ENCODE measurements at places on chromosomes 5 and 9.

DNA sequence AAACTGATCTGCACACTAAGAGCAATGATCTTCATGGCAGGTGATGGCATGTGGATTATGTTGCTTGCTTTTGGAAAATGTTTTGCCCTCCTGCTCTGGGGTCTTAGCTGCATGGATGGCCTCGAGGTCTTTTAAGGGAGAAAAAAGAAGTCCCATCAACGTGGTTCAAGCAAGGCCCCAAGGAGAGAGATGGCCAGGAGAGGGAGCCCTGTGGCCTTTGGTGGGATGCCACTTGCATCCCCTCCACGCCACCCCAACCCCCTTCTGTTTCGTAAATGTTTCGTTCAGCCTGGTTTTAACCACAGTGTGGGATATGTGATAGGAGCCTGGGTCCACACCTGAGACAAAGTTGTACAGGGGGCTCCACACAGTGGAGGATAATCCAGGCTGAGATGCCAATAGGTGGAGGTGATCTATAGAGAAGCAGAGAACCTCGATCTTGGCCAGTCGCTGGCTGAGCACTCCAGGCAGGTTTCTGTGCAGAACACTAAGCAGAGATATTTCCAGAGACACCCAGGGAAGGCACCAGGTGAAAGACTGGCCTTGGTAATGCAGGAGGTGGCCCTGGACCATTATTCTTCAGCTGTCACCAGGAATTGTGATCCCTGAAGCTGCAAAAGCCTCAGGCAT lies 25.8 kb upstream of the FRRS1L start:
- DNase-seq = no peak

DNA sequence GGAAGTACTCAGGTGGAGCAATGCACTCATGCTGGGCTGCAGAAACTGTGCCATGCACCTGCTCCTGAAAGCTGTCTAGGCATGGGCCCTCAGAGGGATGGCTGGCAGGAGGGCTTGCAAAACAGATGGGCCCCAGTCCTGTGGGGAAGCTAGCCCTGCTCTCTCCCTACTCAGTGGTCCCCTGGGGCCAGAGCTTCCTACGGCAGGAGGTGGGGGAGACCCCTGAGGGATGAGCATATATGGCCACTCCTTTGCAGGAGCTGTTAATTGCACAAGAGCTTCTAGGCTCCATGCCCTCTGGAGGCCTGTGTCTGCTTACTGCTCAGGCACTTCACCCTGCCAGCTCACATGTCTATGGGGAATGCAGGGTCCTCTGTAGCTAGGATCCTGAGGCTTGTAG lies 545.3 kb upstream of the PTPRD start:
- DNase-seq = no peak

GRCh38 chr9:111853450-111853827 lies 43.2 kb upstream of the UGCG start:
- no peak for DNase-seq

DNA sequence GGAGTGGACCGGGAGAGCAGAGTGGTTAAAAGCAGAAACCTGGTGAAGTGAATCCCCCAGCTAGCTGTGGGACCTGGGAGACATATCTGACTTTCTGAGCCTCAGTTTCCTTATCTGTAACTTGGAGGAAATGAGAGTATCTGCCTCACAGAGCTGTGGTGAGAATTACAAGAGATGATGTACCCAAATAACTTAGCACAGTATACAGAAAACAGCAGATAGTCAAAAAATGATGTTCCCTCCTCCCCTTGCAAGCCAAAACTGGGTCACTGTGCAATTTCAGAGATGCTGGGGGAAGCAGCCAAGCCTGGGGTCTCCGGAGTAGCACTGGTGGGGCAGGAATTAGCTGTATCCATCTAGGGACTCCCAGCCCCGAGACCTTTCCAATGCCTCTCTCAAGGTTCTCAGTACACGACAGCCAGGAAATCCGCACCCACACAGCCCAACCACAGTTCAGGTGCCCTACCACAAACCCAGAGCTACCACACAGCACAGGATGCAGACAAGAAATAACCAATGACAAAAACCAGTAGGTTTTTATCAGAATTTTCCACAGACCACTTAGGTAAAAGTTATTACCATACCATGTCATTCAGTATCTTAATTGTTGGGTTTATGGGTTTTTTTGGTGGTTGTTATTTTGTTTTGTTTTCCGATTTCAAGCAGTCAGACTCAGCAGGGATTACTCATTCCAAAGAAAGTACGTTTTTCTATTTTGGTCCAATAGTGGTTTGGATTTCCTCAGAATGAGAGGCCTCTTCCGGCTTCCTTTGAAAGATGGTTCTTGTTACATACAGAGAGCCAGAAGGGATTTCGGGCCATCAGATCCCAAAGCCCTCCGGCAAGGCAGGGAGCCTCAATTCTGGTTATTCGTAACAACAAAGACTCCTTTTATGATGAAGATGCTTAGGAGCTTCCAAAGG lies 4.9 kb upstream of the HRH2 start:
- DNase-seq = no peak

- no peak for DNase-seq
Measured at GRCh38 chr5:119930490-119930889, 301.1 kb downstream of the FAM170A start.

DNA sequence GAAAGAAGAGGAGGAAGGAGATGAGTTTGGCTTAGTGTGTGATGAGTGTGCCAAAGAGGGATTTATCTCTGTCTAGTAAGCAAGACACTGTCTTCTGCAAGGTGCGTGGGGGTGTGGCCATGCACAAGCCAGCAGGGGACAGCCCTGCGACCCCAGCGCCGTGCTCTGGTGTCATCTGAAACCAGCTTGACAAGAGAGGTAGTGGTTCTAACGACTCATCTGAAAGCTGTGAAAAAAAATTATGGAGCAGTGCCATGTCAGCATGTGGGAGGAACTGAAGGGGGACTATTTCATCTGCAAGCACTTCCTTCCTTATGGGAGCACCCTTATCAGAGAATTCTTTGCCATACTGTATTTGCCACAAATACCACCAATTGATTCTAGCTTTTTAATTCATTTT lies 398.6 kb downstream of the PSAT1 start:
- no peak for DNase-seq

DNA sequence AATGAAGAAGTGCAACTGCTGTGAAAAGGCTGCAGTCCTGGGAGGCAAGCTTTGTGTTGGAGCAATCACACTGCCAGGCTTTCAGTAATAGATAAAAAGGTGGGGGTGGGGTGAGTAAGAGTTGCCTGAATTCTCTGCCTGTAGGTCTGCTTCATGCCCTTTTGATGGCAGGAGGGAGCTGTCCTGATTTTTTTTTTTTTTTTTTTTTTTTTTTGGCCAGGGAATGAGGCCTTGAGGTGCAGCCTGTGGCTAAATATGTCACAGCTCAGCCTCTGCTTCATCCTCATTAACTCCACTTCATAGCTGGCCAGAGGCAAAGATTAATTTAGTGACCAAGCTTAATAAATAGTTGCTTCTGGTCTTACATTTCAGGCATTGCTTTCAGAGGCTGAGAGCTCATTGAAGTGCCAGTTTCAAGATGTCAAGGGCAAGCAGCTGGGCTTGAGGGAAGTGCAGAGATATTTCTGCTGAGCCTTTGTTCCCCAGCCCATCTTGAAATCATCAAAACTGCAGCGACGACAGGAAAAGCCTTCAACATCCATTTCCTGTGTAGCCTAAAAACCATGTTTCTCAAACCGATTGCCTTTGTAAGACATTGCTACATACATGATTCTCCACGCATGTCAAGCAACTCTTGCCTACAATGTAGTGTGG lies 134.7 kb downstream of the MACIR start:
- DNase-seq = no peak

DNA sequence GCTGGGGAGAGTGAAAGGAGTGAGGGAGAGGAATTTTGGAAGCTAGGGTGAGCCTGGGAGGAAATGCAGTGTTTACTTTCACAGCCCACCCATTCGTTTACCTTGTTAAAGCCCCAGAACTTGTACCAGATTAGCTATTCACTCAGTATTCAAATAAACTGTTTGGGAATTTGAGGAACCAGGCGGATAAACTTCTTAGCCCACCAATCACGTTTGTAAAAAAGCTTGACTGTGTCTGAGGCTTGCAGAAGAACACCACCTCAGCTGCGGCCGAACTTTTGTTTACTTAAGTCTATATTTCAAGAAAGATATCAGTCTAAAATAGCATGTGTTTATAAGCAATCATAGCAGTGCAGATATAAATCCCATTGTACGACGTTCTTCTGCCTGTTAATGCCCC lies 5.2 kb upstream of the TLE1 start:
- DNase-seq = no peak

DNA sequence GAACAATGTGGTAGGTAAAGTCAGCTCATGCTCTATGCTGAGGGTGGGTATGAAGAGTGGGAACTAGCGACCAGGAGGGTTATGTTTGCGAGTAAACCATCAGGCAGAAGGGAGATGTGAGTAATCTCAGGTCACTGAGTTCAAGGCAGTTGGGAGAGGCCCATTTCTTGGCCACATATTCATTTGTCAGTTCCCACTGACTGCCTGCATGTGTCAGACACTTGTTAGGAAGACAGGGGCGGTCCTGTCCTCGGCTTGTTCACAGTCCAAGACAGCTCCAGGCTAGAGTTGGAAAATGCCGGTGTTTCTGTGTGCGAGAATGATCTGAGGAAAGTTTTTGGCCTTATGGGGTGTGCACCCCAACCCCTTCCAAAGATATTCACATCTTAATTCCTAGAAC lies 48.6 kb upstream of the GDNF start:
- no peak for DNase-seq

DNA sequence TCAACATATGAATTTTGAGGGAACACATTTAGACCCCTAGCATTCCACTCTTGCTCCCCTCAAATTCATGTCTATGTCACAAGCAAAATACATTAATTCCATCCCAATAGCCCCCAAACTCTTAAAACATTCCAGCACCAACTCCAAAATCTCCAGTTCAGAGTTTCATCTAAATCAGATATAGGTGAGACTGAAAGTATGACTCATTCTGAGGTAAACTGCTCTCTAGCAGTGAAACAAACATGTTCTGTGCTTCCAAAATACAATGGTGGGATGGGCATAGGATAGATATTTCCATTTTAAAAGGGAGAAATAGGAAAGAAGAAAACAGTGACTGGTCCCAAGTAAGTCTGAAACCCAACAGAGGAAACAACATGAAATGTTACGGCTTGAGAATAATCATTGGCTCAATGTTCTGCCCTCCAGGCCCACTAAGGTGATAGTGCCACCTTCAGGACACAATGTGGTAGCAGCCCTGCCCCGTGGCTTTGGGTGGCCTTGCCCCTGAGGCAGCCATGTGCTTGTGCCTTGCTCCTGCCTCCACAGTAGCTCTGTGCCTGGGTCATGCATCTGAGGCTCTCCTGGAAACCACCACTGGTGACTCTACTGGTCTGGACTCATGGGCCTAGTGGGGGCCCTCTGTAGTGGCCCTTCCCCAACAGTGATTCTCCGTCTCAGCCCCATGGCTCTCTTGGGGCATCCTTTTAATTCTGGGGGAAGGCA lies 36.4 kb upstream of the IPPK start:
- no peak for DNase-seq

- DNase-seq = no peak
Measured at GRCh38 chr9:94881454-94881853, 155.0 kb downstream of the AOPEP start.

DNA sequence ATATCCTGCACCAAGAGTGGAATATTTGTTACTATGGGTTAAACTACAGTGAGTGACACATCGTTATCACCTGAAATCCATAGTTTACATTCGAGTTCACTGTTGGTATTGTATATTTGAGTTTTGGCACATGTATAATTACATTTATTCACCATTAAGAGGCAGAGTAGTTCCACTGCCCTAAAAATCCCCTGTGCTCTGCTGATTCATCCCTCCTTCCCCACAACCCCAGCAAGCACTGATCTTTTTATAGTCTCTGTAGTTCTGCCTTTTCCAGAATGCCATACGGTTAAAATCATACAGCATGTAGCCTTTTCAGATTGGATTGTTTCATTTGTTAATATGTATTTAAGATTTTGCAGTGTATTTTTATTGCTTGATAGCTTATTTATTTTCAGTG lies 495.2 kb downstream of the DIRAS2 start:
- no peak for DNase-seq

DNA sequence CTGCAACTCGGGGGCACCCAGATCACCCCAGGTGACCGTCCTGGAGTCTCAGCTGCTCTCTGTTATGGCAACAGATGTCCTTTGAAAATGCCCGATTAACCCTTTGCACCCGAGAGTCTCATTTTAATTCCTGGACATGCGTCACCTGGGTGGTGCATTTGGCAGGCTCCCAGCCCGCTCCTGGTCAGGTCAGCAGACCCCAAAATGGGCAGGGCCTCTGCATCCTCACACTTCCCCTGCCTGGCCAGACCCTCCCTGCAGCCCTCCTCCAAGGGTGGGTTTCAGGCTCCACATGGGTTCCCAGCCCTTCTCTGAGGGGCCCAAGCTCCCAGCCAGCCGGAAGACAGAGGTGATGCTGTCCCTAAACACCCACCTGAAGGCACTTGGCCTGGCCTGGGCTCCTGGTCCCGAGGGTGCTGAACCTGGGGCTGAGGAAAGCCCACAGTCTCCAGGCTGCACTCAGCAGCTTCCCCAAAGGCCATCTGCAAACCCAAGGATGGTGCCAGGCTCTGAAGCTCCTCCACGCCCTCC lies 69.4 kb downstream of the PSMB7 start:
- DNase-seq = no peak

DNA sequence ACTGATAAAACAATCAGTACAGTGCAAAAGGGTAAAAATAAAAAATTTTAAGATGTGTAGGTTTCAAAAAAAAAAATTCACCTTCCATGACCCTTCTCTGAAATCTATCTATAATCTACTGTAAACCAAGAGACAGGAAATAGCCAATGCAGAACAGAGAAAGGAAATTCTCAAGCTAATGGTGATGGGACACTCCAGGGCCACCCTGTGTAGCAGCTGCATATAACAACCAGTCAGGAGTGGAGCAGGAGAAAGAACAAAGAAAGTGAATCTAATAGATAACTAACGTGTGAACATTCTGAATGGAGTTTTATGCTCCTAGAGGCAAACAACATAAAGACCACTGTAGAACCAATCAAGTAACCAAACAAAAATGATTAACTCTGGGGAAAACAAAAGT lies 16.6 kb downstream of the SPTLC1 start:
- no peak for DNase-seq

DNA sequence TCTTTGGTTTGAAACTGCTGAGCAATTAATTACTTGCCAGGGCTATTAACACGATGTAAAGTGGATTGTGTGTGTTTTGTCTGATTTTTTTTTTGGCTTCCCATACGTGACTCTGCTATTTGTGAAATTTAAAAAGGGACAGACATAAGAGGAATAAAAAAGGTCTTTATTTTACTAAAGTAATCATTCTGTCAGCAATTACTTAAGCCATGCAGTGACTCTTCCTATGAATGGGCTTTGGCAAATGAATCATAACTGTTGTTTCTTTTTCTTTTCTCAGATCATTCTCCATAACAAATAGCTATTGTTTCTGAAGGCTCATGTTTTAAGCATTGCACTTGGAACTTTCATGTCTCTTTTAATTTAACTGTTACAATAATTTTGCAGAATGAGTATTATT lies 461.3 kb upstream of the RORB start:
- DNase-seq = no peak
